ENCODE measurements at places on chromosomes 6 and 20. TPM values are rescaled to one million over a fixed set of nuclear protein-coding genes. Genes with fewer than 3 reads are reported as not detected.

DNA sequence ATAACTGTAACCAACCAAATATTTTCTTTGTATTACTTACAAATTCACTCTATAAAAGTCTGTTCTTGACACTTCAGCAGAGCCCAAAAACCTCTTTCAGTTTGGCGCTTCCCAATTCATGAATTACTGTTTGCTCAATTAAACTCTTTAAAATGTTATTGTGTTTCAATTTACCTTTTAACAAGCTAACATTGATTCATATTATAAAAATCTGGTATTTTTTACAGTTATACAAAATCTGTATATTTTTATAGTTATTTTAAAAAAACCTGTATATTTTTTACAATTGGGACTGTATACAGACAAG lies 75.3 kb upstream of the E2F3 start:
- DNase-seq, result no peak

DNA sequence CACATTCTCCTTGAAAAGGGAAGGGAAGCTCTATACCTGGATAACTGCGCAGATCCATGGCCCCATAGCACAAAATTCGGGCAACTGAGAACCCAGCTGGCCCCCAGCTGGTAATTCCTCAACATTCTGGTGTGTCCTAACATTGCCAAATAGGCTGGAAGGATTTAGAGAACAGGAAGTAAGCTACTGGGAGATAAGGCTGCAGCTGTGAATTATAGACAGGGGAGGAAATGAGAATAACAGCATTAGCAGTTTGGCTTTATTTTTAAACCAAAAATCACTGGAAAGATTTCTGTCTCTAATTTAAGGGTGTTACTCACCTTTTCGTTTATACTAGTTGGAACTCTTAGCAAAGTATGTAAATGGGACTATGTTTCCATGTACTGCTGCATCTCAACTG lies 97.2 kb downstream of the TULP4 start:
- DNase-seq, result peak; percentile 46

GRCh38 chr6:105849746-105850145 lies 236.4 kb upstream of the PRDM1 start:
- DNase-seq, result no peak

GRCh38 chr6:166598441-166599138 lies 12.1 kb upstream of the RAMACL start:
- no peak for DNase-seq

GRCh38 chr6:107196152-107196551 lies 80.8 kb upstream of the BEND3 start:
- no peak for DNase-seq

CCN6 gene
- not detected for total RNA-seq

All from lung (tissue), 17 donors.